T-cell (primary cell): ENCODE measurements at places on chromosomes 1 and 21.

- no peak for DNase-seq
Observed at GRCh38 chr1:17316704-17317103, 8.7 kb downstream of the PADI4 start.

DNA sequence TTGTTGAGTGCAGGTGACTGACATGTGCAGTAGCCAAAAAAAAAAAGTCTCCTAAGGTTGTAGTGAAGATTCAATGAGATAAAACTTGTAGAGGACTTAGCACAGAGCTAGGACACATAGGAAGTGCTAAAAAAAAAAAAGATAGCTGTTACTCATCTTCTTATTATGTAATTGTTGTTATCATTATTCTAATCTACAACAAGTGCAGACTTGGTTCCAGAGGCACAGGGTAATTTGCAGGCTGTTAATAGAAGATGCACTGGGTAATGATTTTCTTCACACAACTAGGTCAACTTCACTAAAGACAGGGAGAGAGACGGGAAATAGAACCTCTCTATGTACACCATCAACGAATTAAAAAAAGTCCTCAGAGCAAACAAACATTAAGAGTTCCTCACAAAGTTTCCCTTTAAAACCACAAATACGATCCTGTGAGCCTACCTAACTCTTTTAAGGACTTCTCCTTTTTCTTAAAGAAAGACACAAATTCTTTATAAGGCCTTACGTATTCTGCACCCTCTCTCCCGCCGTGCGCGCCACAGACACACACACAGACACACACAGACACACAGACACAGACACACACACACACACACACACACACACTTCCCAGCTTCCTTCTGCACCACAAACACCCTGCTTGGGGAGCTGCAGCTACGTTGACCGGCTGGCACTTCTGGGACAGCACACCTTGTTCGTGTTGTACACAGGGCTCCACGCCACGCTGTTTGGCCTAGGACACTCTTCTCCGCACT, 49.8 kb upstream of the GADD45A start:
- DNase-seq: no peak

- DNase-seq: no peak
Observed at GRCh38 chr1:6757719-6758435, 27.4 kb upstream of the CAMTA1 start.

- DNase-seq: peak; percentile 27
Observed at GRCh38 chr1:19113697-19114092, 96.4 kb downstream of the UBR4 start.

GRCh38 chr1:78339490-78339889, 151.3 kb upstream of the PTGFR start:
- DNase-seq: no peak

- no peak for DNase-seq
Observed at GRCh38 chr1:79959635-79960034, 953.1 kb upstream of the ADGRL4 start.

GRCh38 chr1:155128755-155129473, 1.2 kb downstream of the EFNA1 start:
- no peak for DNase-seq

GRCh38 chr1:11720525-11720924, 15.4 kb upstream of the AGTRAP start:
- DNase-seq: no peak

DNA sequence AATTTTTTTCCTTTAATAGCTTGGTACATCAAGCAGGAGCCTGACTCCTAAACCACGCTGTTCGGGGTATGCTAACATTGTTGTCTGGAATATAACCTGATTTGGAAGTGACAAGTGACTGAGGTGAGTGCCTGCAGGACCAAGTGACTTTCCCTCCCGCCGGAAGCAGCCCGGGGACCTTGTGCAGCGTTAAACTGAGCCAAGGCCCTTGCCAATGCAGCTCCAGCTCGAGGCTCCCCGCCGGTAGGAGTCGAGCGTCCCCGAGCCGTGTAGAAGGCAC, 716 bp upstream of the MTARC1 start:
- no peak for DNase-seq

GRCh38 chr1:214702556-214702955, 99.6 kb downstream of the CENPF start:
- DNase-seq: no peak

DNA sequence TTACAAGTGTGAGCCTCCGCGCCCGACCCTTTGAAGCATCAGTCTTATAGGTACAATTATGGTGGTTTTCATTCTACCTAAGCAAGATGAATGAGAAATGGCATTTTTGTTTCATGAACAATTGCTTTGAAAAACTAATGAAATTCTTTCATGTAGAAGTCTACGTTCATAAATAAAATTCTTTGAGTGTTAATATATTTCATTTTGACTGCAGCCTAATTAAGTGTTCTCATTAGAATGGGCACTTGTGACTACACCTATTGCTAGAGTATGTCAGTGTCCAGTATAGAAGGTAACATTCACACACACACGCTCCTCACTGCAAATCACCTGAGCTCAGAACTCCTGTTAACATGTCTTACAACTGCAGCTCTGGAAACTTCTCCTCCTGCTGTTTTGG, at the start of gene KRTAP15-1:
Gene KRTAP15-1 (plus strand): TSS at position 301 of the 400 bp plus-strand sequence. CDS start 53 bp downstream, at position 354.
- DNase-seq: no peak

GRCh38 chr1:59061876-59062275, 235.0 kb upstream of the FGGY start:
- no peak for DNase-seq

- no peak for DNase-seq
Observed at GRCh38 chr21:17427157-17427556, 85.7 kb upstream of the CXADR start.

DNA sequence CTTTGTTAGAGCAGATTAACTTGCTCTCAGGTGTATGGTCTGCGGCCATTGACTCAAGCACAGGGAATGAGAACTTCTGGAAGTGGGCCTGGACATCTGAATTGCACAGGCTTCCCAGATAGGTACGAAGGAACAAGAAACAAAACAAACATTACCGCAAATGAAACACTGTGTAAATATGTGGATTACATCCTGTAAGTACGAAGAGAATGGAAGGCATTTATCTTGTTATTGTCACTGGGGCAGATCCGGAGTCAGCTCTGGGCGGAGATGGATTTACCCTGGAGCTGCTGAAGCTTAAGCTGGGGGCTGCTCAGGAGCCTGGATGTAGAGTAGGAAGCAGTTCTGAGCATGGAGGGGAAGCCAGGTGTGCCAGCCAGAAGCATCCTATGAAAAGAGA, 6.8 kb downstream of the HES2 start:
- DNase-seq: no peak

DNA sequence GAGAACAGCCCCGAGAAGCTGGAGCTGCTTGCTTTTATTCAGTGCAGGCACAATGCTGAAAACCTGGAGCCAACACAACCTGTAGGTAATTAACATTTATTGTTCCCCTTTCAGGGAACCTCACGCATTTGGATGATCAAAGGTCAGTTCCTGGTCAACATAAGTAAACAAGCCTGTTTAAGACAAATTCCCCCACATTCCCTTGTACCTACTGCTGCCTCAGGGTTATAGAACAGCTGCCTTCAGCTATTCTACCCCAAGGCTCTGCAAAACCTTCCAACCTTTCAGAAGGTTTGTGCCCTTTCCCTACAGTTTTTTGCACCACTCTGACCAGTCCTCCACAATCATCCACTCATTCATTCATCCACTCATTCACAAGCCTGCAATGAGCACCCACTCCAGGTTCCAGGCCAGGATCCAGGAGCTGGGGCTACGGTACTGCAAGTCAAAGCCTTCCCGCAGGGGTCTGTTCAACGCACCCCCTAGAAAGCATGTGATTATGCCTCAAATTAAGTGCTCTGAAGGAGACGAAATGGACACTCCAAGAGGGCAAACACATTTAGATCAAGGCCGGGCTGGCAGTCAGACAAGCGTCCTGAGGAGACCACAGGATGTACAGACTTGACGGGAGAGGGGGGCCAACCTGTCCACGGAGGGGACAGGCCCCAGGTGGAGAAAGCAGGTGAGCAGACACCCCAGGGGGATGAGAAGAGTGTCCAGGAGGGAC, 683.9 kb downstream of the MATN1 start:
- DNase-seq: no peak

DNA sequence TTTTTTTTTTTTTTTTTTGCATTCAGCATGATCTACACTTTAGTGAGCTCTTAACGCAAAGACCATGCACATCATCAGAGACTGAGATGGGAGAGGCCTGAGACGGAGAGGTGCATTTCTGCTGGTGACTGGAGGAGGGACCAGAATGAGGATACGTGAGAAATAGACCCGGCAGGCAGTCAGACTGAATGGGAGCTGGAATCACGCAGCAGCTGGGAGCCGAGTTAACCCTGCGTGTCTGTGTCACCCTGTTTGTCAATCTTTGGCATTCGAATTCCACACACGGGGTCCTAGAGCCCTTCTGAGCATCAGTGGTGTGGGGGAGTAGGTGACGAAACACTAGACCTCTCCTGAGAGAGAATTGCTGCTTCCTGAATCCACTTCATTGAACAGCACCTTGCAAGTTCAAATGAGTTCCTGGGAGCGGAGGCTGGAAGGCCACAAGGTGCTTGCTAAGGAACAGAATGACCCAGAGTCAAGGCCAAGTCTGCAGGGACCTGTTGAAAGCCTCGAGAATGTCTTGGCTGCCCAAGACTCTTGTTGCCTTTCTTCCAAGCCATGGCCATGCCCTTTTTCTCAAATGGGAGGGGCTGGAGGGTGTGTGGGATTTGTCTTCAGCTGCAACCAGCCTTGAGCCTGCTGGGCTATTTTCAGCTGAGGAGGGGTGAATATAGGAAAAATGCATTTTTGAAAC, 123.3 kb downstream of the CNIH3 start:
- no peak for DNase-seq

GRCh38 chr1:224696891-224697765, 81.0 kb downstream of the CNIH3 start:
- DNase-seq: no peak

GRCh38 chr1:217027403-217028080, 304.3 kb upstream of the ESRRG start:
- DNase-seq: no peak

GRCh38 chr1:184888505-184888904, 85.8 kb downstream of the NIBAN1 start:
- DNase-seq: no peak

DNA sequence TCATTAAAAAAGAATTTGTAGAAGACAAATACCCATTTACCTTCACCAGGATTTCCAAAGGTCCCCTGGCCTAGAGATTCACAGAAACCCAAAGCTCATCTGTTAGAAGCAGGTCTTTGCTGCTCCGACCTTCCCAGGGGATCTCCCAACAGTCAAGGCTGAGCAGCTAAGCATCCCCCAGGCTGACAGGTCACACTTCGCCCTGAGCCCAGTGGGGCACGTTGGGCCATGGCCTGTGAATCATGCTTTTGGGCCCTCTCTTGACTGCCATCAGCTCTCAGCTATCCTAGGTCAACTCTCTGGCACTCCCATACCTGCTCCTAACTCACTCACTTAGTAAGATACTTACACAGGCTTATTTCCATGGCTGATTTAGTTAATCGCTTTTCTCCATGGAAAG, 157.7 kb downstream of the DSCAM start:
- DNase-seq: no peak

GRCh38 chr1:229879746-229880145, 187.3 kb upstream of the GALNT2 start:
- no peak for DNase-seq

GRCh38 chr1:202397256-202397655, 48.8 kb downstream of the PPP1R12B start:
- no peak for DNase-seq

- DNase-seq: peak; percentile 47
Observed at GRCh38 chr1:151145304-151146071, 943 bp downstream of the SEMA6C start.

DNA sequence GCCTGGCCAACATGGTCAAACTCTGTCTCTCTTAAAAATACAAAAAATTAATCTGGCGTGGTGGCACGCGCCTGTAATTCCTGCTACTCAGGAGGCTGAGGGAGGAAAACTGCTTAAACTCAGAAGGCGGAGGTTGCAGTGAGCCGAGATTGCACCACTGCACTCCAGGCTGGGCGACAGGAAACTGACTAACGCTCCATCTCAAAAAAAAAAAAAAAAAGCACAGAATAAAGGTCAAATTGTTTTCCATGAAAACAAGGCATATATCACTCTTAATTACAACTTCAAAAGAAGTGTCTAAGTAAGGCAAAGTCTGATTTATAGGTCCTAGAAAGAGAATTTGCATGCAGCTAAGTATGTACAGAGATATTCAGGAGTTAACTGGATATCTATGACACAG, 25.6 kb downstream of the EYA3 start:
- no peak for DNase-seq

DNA sequence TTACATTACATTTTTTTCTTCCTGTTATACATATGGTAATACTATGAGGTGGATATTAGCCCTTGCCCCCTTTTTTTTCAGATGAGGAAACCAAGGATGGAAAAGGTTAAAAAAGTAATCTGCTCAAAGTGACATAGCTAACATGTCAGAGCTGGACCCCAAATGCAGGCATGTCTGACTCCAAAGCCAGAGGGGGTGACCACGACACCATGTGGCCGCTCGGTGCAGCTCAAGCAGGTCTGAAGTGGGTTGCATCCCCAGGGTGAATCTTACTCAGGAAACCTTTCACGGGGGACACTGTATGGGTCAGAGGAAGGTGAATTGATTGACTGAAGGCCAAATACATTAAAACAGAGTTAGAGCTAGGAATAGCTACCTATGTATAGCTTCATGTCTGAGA, 34.8 kb downstream of the CD34 start:
- DNase-seq: no peak

GRCh38 chr1:186763107-186763506, 65.6 kb upstream of the PLA2G4A start:
- no peak for DNase-seq

- peak; percentile 63 for DNase-seq
Observed at GRCh38 chr1:150464422-150464826, 22.8 kb upstream of the TARS2 start.

DNA sequence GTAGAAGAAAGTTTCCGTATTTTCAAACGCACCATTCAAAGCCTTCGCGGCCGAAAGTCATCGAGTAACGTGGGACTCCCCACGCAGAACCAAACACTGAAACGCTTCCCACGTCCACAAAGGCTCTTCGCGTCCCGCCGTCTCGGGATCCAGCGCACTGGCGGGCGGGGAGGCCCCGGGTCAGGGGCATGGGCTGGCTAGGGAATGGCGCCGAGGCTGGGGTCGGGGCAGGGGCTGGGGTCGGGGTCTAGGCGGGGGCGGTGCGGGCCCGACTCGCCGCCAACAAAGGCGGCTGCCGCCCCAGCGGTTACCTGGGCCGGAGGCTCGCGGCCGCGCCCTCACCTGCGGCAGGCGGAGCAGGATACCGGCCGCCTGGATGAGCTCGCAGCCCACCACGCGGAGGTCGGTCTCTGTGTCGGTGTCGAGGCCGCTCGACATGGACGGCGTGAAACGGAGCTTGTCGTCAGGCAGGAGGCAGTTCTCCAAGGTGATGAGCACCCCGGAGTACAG, 403 bp downstream of the CCNL2 start:
- DNase-seq: no peak
